HEK293T (cell line): ENCODE measurements at places on chromosomes 3 and 15.

DNA sequence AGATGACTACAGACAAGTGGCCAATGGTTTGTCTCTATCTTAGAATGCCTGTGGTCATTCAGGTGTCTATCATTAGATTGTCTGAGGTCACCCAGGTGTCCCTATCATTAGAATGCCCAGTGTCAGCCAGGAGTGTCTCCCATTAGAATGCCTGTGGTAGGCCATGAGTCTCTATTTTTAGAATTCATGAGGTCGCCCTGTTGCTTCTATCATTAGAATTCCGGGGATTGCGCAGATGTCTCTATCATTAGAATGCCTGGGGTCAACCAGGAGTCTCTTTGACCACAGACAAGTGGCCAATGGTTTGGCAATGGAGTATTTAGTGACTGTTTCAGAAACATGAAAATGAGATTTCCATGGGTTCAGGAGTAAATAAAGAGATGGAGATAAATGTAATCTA lies 7.6 kb downstream of the RTP2 start:
- DNase-seq, result no peak

DNA sequence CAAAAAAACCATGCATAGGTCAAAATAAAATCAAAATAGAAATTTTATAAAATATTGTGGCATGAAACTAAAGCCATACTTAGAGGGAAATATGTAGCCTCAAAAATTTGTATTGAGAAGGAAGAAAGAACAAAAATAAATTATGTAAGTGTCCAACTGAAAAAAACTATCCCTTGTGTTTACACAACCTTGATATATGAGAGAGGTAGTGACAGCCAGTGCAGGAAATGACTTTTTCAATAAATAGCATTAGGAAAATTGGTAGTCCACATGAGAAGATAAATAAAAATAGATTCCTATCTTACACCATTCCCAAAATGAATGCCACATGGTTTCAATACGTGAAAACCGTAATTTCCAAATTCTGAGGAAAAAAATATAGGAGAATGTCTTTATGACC lies 13.2 kb upstream of the PRSS50 start:
- no peak for DNase-seq

- no peak for DNase-seq
These were observed 2.2 kb downstream of the OXTR start for GRCh38 chr3:8767256-8767666.

- no peak for DNase-seq
These were observed 15.2 kb downstream of the ADIPOQ start for GRCh38 chr3:186857743-186858142.

- no peak for DNase-seq
These were observed 129.0 kb upstream of the ARHGEF3 start for GRCh38 chr3:56930706-56931105.

GRCh38 chr15:65210770-65211481 lies at the start of gene CILP:
TSS of gene CILP (minus strand) at chr15:65211473. CDS start at chr15:65209755, 1,718 bp downstream.
- DNase-seq, result no peak

DNA sequence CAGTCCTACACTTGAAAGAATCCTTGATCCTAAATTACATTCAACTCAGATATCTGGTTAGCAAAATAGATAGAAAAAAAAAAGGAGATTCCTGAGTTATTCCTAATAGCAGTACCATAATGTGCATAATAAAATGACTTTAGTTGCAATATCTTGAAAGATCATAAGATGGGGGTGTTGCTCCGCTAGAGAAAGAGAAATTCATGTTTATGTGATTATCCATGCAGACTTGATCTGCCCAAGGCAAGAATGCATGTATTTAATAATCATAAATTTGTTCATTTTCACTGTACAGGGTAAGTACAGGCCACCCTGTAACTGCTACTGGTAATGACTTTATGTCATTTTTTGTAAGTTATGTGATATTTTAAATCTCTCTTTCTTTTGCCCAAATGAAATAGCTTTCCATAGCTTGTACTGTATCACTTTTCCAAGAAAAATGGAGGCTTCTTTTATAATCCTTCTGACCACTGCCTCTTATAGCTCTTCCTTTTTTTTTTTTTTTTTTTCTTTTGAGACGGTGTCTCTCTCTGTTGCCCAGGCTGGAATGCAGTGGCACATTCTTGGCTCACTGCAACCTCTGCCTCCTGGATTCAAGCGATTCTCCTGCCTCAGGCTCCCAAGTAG lies 84.6 kb downstream of the HCN4 start:
- DNase-seq, result no peak

- DNase-seq, result no peak
These were observed 91.9 kb upstream of the SNRPN start for GRCh38 chr15:24862726-24863521.

- DNase-seq, result no peak
These were observed 36.5 kb upstream of the INSYN1 start for GRCh38 chr15:73789521-73790240.

- no peak for DNase-seq
These were observed 9.5 kb downstream of the RAB6B start for GRCh38 chr3:133886031-133886722.

- no peak for DNase-seq
These were observed 103.7 kb upstream of the TPM1 start for GRCh38 chr15:62938825-62939224.

DNA sequence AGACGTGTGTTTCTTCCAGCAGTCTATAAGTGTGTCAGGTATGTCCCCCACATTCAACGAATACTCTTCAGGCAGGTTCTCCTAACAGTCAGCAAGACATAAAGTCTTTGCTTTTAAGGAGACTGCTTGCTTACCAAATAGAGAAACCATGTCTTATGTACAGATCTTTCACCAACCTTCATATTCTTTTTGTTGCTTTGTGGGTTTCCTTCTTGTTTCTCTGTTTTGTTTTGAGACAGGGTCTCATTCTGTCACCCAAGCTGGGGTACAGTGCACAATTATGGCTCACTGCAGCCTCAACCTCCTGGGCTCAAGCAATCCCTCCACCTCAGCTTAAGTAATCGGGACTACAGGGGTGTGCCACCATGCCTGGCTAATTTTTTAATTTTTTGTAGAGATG lies 14.3 kb downstream of the DYNC1LI1 start:
- no peak for DNase-seq

DNA sequence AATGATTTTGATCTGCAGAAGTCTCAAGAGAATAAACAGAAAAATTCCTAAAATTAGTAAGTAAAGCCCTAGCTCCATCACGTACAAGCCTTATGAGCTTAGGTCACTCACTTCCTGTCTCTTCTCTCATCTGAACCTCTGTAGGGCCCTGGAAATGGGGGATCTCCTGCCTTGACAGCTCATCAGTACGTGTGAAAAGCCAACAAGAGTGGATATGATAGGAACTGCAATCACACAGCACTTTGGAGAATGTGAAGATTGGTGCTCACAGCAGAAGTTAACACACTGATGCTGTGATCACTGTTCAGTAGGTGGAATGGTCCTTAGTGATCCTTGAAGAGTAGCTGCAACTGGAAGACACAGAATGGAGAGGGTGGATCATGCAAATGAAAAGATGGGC lies 27.8 kb upstream of the ALDH1L1 start:
- DNase-seq, result no peak

DNA sequence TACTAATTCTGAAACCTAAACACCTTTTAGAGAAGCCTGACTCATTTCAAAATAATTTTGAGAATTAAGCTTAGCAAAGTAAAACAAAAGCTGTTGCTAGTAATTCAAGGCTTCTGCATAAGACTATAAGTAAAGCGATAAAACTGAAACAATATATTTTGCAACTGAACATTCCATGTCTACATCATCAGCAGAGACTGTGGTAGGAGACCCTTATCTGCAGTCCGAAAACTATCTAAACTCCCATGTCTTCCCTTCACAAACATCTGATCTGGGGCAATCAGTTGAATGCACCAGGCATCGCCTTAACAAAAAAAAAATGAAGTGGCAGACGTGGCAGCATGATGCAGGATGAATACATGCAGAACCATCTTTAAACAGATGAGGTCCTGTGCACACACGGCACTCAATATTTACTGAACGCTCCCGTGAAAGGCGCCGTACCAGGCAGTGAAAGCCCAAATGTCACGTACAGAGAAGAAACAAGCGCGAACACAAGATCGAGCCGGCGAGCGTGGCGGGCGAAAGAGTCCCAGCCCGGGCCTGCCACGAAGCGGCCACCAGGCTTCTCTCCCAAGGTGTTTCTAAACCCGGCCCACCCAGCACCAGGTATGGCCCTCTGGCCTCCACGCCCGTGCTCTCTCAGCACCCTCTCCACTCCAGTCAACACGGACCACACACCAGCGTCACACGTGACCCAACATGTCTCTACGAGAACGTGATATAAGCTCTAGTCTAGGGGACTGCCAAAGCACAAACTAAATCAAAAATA lies 63.0 kb downstream of the CHSY1 start:
- no peak for DNase-seq

DNA sequence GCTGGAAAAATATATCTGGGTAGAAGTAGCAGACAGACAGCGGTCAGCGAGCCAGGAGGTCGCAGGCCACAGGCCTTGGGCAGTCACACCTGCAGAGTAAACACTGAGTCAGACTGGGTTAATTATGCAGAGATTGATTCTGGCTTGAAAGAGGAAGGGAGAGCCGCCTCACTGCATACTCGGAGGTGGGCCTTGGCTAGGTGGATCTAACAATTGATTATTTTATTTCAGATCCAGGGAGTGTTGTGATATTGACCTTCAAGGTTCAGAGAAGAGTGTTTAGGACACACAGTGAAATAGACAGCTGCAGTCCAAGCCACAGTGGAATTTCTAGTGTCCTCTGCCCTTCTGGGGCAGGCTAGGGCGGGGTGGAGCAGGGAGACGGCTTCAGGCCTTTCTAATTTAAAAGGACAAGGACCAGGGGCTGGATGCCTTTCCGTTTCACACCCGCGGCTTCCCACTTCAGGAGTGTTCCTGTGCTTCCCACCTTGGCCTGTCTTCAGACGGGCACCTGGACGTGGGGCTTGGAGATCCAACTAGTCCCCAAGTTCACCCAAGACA lies 237.3 kb downstream of the XXYLT1 start:
- DNase-seq, result no peak

DNA sequence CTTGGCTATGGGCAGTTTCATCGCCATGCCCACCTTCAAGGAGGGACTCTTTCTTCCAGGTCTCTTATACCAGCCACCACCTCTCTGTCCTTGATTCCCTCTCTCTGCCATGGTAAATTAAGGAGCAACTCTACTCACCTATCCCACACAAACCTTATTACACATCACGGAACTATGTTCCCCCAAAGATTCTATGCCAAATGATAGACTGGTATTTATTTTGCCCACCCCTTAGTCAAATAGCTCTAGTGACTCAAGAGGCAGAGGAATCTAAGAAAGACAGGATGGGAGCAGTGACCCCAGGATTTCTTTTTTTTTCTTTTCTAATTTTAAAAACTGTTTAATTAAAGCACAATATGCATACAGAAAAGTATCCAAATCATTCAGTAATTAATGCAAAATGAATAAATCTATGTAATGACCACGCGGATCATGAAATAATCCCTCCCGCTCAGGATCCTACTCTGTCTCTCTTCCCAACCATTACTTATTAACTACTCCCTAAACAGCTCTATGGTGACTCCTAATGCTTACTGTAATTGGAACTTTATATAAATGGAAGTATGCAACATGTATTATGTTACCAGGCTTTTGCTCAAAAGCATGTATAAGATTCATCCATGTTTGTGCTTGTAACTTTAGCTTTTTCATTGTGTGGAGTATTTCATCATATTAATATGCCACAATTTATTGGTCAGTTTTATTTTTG lies 410.8 kb upstream of the RASGRP1 start:
- no peak for DNase-seq

DNA sequence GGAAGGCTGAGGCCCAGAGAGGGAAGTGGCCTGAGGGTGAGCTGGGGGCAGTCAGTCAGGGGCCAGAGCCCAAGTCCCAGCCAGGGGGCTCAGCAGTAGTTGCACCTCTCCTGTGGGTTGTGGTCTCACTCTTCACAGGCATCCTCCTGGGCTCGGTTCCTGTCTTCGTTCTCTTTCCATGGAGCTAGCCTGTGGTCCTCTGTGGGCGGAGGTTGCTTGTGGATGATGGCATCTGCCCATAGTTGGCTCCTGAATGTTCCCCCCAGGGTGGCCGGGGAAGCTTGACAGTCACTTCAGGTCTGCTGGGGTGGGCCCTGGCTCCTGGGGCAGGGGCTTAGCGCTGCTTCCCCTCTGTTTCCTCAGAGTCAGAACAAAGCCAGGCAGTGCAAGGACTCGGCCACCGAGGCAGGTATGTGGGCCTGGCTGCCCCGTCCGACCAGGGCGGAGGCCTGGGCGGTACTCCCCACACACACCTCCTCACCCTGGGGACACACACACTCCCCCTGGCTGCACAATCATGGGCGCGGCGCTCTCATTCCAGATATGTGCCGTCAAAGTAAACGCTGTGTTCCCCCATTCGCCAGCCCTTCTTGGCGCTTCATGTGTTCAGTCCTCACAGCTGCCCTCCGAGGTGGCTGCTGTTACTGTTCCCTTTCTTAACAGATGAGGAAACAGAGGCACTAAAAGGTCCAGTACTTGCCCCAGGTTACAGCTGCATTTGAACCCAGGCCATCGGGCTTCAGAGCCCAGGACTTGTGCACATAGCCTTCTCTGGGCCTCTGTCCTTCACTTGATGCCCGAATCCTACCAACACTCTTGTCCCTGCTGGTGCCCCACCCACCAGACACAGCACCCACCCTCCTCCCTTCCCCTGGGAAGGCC lies 34.5 kb downstream of the PSTPIP1 start:
- DNase-seq, result no peak

- no peak for DNase-seq
These were observed 47.8 kb upstream of the WNT5A start for GRCh38 chr3:55534876-55535275.

GRCh38 chr3:4421121-4421520 lies 45.9 kb downstream of the SUMF1 start:
- no peak for DNase-seq

- DNase-seq, result no peak
These were observed 41.5 kb downstream of the HRH1 start for GRCh38 chr3:11195721-11196332.

DNA sequence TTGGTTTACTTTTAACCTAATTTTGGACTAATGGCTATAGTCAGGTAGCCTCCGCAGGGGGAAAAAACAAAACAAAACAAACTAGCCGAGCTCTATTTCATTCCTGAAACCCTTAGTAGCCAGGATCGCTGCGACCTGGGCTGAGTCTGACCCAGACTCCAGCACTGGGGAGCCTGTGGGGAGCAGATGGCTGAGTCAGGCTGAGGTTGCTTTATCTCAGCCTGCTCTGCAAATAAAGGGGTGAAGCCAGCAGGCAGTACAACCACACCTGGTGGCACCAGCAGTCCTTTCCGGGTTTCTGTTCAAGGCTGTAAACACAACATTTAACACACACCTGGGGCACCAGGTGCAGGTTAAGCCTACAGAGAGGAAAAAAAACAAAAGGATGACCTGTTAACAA lies 27.3 kb downstream of the ABHD2 start:
- no peak for DNase-seq
